ENCODE measurements at places on chromosomes 12 and 14.

DNA sequence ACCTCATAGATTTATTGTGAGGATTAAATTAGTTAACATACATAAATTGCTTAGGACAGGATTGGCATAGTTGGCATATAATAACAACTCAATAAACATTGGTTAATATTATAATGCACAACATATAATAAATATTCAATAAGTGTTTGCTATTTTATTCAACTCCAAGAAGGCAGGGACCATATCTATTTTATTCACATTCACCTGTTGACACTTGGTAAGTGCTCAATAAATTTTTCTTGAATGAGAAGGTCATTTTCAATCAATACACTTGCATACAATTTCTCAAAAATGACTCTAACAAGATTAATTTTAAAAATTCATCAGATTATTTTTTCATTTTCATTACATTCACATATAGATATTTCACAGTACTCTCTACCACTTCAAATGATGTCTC is 12.4 kb upstream of the NUP107 start:
- no peak for DNase-seq

- no peak for DNase-seq
These were observed 154.6 kb downstream of the SLC6A15 start for GRCh38 chr12:84757978-84758377.

DNA sequence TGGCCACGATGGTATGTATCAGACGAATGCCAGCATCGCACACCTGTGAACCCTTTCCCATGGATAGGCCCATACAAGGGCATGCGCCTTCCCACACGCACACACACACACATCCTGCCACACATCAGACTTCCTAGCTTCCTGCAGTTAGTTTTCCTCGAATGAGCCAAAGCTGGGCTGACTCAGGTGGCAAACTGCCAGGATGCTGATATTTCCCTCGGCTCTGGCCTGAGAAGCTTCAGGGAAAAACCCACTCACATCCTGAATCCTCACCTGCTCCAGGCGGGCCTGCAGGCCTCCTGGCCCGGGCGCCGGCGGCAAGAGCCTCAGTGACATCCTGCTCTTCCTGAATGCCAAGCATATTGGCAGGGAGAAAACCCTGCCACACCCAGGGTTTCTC is 22.4 kb downstream of the CALM1 start:
- DNase-seq: no peak

- no peak for DNase-seq
These were observed 85.0 kb downstream of the ITPK1 start for GRCh38 chr14:93030761-93031160.

DNA sequence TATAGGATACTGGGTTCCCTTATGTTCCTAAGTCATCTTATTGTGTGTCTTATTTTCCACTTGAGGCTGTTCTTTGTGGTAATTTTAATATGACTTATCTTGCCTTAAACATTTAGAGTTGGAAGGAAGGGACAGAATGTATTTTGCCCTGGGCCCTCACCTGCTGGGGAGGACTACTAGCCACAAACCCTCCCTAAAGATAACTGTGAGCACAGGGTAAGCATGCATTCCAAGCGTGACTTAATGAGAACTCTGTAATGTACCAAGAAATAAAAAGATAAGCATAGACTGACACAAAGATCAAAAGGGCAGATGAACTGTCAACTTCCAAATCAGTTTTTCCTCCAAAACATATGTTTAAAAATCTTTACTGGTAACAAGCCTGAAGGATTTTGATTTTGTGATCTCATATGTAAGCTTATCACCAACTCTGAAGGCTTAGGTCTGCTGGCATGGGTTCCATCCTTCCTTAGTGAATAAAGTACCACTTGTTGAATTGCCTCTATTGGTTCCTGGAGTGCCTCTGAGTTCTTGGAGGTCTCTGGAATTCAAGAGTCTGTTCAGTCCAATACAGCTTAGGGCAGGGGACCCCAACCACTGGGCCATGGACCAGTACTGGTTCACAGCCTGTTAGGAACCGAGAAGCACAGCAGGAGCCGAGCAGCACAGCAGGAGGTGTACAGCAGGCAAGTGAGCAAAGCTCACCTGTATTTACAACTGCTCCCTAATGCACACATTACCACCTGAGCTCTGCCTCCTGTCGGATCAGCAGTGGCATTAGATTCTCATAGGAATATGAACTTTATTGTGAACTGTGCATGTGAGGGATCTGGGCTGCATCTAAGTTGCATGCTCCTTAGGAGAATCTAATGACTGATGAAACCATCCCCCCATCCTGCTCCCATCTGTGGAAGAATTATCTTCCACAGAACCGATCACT is 29.8 kb upstream of the NFYB start:
- no peak for DNase-seq

GRCh38 chr14:92756446-92756845 is 8.0 kb upstream of the LGMN start:
- no peak for DNase-seq

GRCh38 chr12:60265741-60266140 is 669.9 kb downstream of the SLC16A7 start:
- no peak for DNase-seq

GRCh38 chr12:9991876-9992275 is 7.0 kb downstream of the CLEC1B start:
- no peak for DNase-seq

DNA sequence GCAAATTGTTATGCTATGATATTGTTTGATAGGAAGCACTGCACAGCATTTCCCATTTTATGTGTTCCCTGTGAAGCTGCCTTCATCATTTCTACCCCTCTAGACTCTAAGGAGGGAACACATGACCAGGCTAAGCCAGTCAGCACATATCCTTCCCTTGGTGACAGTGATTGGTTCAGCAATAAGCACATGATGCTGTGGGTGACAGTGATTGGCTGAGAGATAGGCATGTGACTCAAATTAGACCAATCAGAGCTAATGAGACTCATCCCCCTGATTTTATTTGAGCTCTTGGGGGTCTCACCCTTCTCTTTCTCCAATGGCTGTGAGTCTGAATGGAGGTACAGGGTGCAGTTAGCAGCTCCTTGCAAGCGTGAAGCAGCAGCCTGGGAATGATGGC is 195.2 kb downstream of the NUAK1 start:
- no peak for DNase-seq

GRCh38 chr12:82090165-82090564 is 268.0 kb downstream of the CCDC59 start:
- DNase-seq: no peak

DNA sequence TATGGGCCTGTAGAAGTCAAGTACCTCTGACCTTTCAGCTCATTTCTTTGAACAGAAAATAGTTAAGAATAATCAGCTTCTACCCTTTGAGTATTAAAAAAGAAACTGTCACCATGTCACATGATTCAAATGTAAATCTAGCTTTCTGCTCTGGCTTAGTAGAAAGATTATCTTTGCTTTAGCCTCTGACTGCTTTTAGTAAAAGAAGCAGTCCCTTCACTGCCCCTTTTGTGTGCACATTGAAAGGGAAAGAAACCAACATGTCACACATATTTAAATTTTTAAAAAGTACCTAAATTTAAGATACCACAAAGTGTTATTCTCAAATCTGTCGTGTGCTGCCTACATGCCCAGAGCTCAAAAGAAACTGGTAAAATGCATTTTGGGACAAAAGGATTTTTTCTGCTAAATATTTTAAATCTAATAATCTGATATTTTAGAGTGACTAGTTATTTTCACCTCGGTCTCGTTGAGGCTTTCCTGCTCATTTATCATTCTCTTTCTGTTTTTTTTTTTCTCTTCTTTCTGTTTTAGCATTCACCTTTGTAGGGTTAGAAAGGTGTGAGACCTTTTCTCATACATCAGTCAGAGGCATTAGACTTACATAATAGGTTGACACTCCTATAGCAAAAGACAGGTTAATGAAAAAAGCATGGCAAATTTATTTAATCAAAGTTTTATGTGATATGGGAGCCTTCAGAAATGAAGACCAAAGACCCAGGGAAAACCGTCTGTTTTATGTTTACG is 41.3 kb downstream of the SLC16A7 start:
- DNase-seq: no peak

GRCh38 chr14:53545217-53545616 is 392.1 kb upstream of the DDHD1 start:
- no peak for DNase-seq

DNA sequence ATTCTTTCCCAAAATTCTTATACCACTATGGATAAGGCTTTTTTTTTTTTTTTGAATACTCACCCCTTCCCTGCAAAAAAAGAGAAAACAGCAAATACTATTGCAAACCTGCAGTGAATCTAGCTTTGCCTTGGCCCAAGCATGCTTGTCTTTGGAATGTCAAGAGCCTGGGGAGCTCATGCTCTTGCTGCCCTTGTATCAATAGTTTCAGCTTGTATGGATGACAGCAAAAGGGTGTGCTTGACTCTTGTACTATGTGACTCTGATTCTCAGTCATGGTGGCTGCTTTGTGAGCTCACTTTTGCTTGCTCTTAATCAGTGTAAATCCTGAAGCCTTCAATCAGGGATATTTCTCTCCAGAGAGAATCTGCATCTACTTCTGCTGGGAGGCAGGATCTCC is 149.2 kb downstream of the EMP1 start:
- DNase-seq: no peak

- no peak for DNase-seq
These were observed 733 bp downstream of the TTC7B start for GRCh38 chr14:90815572-90815821.

- no peak for DNase-seq
These were observed 8.2 kb downstream of the DMAC2L start for GRCh38 chr14:50320283-50320682.

- no peak for DNase-seq
These were observed 66.1 kb upstream of the FERMT2 start for GRCh38 chr14:53016919-53017318.

DNA sequence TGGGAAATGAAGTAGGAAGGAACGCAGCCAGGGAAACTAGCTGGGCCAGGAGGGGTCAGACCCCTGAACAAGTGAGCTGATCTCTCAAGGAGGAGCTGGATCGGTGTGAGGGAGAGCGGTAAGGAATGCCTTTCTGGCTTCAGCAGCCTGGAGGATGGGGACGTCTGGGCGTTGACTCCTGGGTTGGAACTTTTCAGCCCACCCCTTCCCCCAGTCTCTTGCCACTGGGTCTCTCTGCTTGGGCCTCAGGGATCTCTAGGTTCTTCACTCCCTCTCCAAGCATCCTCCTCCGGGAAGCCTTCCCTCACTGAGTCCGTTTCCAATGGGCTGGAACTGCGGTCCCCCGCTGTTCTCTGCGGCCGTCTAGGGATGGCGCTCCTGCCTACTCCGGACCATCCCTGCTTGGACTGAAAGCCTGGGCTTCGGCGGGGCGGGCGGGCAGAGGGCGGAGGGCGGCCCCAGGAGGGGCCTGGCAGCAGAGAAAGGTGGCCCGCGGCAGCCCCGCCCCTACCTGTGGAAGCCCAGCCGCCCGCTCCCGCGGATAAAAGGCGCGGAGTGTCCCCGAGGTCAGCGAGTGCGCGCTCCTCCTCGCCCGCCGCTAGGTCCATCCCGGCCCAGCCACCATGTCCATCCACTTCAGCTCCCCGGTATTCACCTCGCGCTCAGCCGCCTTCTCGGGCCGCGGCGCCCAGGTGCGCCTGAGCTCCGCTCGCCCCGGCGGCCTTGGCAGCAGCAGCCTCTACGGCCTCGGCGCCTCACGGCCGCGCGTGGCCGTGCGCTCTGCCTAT is at the start of gene KRT7:
Gene KRT7 (plus strand): TSS at position 570 of the 788 bp plus-strand sequence. CDS start 54 bp downstream, at position 624.
- DNase-seq: no peak

DNA sequence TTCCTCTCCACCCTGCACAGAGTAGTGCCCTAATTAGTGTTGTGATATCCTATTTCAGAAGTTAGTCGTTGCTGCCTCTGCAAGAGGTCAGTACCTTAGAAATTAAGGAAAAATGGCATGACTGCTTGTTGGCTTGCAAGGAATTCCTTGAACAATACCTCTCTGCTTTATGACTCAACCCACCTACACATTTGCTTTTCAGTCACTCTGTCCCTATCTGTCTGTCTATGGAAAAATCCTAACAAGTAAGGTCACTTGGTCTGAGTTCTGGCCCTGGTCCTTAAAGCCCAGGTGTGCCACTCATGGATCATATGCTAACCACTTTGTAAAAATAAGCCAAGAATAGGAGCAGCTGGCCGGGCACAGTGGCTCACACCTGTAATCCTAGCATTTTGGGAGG is 116.4 kb upstream of the ATF1 start:
- no peak for DNase-seq

DNA sequence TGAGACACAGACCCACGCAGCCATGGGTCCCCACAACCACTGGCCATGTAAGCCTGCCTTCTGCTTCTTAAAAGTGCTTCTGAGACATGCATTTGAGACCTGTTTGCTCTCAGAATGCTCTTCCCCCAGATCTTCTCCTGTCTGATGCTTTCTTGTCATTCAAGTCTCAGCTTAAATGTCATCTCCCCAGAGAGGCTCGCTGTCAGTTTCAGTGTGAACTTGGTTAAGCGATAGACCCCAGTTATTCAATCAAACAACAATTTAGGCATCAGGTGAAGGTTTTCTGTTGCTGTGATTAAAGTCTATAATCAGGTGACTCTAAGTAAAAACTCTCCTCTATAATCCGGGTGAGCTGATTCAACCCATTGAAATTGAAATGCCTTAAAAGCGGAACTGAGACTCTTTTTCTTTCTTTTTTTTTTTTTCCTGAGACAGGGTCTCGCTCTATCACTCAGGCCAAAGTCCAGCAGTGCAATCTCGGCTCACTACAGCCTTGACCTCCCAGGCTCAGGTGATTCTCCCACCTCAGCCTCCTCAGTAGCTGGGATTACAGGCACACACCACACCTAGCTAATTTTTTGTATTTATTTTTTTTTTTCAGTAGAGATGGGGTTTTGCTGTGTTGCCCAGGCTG is 123.4 kb downstream of the KSR2 start:
- DNase-seq: no peak
